ENCODE measurements at places on chromosomes 5 and 9.

- no peak for DNase-seq
Measured at GRCh38 chr5:135547590-135548254, 12.0 kb upstream of the NEUROG1 start.

- DNase-seq: no peak
Measured at GRCh38 chr9:125021069-125021468, 80.2 kb upstream of the GOLGA1 start.

DNA sequence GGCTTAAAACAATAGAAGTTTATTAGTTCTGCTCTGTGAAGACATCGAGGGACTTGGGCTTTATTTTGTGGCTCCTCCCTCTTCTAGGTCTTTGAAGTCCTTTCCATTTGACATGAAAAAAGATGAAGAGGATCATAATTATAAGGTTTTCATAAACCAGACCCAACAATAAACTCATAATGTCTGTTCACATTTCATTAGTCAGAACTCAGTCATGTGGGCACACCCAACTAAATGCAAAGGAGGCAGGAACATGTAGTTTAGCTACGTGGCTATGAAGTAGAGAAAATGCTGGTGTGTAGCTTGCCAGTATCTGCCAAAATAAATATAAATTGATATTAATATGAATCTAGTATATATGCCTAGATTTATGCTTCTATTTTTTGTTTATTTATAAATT is 393.9 kb upstream of the C9orf72 start:
- DNase-seq: no peak

- DNase-seq: no peak
Measured at GRCh38 chr5:8280711-8281363, 411.9 kb downstream of the MTRR start.

DNA sequence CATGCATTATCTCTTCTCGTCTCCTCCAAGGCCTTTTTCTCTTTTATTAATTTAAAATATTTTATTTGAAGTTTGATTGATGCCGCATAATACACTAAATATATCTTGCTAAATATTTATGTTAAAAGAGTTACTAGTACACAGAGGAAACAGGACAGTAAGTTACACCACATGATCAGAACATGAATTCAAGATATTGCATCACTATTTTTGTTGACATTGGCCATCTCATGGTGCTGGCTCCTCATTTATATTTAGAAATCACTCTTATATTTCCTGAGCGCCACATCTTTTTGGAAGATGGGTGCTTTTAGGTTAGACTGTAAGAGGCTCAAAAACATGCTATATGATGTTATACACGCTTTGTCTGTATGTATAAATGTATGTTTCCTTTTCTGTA is 23.0 kb downstream of the SPEF2 start:
- DNase-seq: no peak

- DNase-seq: no peak
Measured at GRCh38 chr5:148937239-148937638, 110.8 kb downstream of the ADRB2 start.

GRCh38 chr5:167339205-167339604 is 952.2 kb upstream of the WWC1 start:
- no peak for DNase-seq

DNA sequence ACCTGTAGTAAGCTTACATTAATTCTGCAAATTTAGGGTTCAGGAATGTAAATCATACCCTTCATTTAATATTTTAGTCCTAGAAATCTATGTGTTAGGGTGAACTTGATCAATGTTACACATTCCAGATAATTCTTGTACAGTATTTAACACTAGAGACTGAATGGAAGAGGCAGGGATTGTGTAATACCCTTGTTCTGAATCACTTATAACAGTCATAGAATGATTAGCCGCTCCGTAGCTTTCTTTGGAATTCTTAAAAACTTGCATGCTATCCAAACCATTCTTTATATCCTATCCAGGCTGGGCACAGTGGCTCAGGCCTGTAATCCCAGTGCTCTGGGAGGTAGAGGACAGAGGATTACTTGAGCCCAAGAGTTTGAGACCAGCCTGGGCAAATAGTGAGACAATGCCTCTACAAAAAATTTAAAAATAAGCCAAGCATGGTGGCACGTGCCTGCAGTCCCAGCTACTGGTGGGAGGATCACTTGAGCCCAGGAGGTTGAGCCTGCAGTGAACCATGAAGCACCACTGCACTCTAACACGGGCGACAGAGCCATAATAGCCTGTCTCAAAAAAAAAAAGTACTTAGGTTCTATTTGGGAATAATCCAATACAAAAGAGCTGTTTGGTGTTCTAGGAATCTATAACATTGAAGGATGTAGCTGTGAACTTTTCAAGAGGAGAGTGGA is 8.3 kb downstream of the ZNF483 start:
- no peak for DNase-seq

DNA sequence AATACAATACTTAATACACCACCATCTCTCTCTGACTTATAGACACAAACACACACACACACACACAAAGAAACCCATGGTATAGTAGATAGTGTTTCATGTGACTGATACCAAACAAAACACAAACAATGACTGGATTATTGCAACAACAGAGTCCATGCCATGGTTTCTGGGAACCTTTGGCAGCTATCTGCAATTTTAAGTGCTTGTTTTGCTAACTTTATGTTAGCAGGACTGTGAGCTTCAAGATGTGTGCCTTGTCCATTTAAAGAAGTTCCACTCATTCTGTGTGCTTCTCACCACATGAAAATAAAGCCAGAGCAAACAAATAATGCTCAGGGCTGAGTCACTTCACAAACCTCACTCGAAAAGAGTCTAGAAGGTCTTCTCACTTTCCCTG is 15.1 kb upstream of the LURAP1L start:
- DNase-seq: no peak

- no peak for DNase-seq
Measured at GRCh38 chr9:113468716-113469448, 5.4 kb downstream of the RGS3 start.

- DNase-seq: no peak
Measured at GRCh38 chr9:134189470-134190231, 25.3 kb upstream of the RNU6ATAC start.
